ENCODE measurements at places on chromosomes 2 and 18.

- no peak overlapping the region for H3K4me3 ChIP-seq
- H3K27me3 ChIP-seq, result no peaks in the 10 kb centered on the region
- DNase-seq, result no peak
- no peaks in the 10 kb centered on the region for H3K36me3 ChIP-seq
- H3K4me1 ChIP-seq, result no peaks in the 10 kb centered on the region
- H3K27ac ChIP-seq, result no peak overlapping the region
Observed at GRCh38 chr18:23936381-23936958, 78.1 kb upstream of the TTC39C start.

DNA sequence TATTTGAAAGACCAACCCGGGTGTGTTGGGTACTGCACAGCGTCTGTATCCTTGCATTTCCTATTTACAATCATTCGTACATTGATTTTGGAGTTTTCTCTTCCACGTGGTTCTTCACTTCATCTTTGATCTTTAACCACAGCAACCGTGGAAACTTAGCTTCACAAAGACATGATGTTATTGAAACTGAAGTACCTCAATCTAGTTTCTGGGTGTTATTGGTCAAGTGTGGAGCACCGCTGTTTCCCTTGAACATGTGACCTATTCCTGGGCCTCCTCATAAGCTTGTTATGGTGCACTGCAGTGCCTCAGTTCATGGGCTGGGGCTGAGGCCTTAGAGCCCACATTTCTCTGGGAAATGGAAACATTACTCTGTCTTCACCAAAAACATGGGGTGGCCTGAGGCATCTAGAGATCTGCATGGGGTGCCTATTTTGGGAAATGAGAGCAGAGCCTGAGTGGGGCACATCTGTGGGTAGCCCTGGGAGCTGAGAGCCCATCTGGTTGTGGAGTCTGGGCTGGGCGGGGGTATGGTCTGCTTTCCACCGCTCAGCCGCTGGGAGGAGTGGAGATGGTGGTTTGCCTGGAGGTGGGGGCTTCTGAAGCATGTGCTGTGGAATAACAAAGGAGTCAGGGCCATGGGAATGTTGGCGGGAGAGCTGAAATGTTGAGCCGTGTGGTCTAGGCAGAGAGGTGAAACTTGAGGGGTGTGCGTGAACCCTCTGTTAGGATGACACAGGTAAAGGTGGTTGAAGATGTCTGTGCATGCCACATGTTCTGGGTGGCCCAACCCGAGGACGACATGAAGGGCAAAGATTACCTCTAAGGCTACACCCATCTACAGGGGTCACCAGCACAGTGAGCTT is 37.4 kb downstream of the ZNF236 start:
- peaks cover 6% of the 10 kb centered on the region for H3K4me1 ChIP-seq
- H3K27ac ChIP-seq, result no peak overlapping the region
- DNase-seq, result no peak
- H3K4me3 ChIP-seq, result no peak overlapping the region
- peaks cover 34% of the 10 kb centered on the region for H3K36me3 ChIP-seq

- no peak overlapping the region for H3K27ac ChIP-seq
- H3K4me1 ChIP-seq, result no peaks in the 10 kb centered on the region
- no peak overlapping the region for H3K4me3 ChIP-seq
- H3K27me3 ChIP-seq, result no peaks in the 10 kb centered on the region
- H3K36me3 ChIP-seq, result no peaks in the 10 kb centered on the region
Observed at GRCh38 chr2:31031132-31031706, 107.0 kb downstream of the GALNT14 start.

DNA sequence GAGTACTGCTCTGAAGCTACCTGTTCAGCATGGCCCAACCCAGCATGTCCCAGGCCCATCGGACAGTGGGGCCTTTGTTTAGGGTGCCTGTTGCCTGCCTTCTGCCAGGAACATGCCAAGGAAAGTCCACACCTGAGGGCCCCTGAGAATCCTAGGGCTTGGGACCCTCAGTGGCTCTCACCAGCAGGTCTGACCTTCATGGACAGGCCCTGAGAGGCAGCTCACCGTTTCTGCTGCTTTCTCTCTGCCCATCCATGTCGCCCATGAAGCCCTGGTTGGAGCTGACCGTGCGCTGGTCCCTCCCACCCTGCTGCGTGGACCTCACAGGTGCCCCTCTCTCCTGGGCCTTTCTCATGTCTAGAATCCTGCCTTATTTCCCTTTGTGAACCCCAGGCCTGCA is 124.0 kb downstream of the GBX2 start:
- H3K27me3 ChIP-seq, result no peaks in the 10 kb centered on the region
- DNase-seq, result no peak
- H3K27ac ChIP-seq, result no peak overlapping the region
- H3K36me3 ChIP-seq, result peaks cover 24% of the 10 kb centered on the region

- no peaks in the 10 kb centered on the region for H3K36me3 ChIP-seq
- no peaks in the 10 kb centered on the region for H3K4me1 ChIP-seq
- peaks cover 40% of the 10 kb centered on the region for H3K27me3 ChIP-seq
- no peak overlapping the region for H3K4me3 ChIP-seq
Observed at GRCh38 chr2:238817382-238817781, 30.5 kb upstream of the TWIST2 start.

DNA sequence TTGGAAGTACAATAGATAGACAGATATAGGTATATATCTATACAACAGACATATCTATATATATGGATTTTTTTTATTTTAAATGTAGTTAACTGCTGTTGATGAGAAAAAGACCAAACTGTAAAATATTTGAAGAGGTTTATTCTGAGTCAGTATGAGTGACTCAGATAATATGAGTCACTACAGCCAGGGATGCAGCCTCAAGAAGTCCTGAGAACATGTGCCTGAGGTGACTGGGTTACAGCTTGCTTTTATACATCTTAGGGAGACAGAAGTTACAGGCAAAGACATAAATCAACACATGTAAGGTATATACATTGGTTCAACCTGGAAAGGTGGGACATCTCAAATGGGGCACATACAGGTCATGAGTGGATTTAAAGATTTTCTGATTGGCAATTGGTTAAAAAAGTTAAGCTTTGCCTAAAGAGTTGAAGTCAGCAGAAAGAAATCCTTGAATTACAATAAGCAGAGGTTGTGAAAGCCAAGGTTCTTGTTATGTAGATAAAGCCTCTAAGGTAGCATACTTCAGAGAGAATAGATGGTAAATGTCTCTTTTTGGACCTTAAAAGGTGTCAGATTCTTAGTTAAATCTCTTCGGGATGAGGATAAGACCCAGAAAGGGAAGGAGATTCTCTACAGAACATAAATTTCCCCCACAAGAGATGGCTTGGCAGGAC is 149.9 kb downstream of the RBM43 start:
- H3K36me3 ChIP-seq, result no peaks in the 10 kb centered on the region
- H3K27me3 ChIP-seq, result no peaks in the 10 kb centered on the region
- H3K27ac ChIP-seq, result no peak overlapping the region
- H3K4me1 ChIP-seq, result peaks cover 11% of the 10 kb centered on the region

DNA sequence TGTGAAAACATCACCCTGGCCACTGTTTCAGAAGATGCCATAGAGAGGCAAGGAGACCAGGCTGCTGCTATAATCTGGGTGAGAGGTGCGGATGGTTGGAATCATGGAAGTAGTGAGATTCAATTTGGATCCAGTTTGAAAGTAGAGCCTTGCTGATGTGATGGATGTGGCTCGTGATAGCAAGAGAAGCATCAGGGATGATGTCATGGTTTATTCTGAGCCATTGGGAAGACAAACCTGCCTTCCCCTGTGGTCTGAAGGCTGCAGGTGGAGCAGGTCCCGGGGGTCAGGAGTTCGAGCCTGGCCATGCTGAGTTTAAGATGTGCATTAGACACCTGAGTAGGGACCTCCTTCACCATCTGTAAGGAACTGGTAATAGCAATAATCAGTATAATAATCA is 49.6 kb upstream of the CHMP1B start:
- peaks cover 6% of the 10 kb centered on the region for H3K4me1 ChIP-seq
- H3K36me3 ChIP-seq, result no peaks in the 10 kb centered on the region
- DNase-seq, result no peak
- H3K27me3 ChIP-seq, result peaks cover 32% of the 10 kb centered on the region
- H3K4me3 ChIP-seq, result no peak overlapping the region
- H3K27ac ChIP-seq, result no peak overlapping the region

DNA sequence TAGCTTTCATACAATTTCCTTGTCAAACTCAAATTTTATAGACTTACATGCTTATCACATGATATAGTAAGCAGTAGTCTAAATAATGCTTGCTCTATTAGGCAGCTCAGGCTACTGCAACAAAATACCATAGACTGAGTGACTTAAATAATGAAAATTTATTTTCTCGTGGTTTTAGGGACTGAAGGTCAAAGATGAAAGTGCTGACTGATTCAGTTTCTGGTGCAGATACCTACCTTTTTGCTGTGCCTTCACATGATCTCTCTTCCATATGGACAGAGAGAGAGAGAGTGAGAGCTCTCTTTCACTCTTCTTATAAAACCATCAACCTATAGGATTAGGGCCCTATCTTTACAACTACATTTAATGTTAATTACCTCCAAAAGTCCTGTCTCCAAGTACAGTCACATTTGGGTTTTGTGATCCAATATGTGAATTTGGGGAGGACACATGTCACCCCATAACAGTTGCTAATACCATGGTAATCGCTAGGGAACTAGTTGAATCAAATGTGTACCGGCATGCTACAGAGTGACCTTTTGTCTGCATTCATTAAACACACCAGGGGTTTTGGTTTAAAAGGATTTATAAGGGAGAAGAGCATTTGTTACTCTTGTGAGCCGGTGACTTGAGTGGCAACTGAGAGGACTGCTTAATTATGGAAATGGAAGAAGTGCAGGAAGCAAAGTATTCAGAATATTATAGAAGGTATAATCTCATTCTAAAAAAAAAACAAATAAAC is 723.4 kb upstream of the LRRTM4 start:
- H3K4me3 ChIP-seq, result no peak overlapping the region
- H3K36me3 ChIP-seq, result no peaks in the 10 kb centered on the region
- no peak for DNase-seq
- H3K27me3 ChIP-seq, result no peaks in the 10 kb centered on the region
- no peaks in the 10 kb centered on the region for H3K4me1 ChIP-seq
- H3K27ac ChIP-seq, result no peak overlapping the region

GRCh38 chr2:144946263-144946662 is 426.3 kb upstream of the ZEB2 start:
- H3K27ac ChIP-seq, result no peak overlapping the region
- H3K27me3 ChIP-seq, result no peaks in the 10 kb centered on the region
- H3K4me3 ChIP-seq, result no peak overlapping the region
- DNase-seq, result no peak
- H3K4me1 ChIP-seq, result peaks cover 50% of the 10 kb centered on the region

DNA sequence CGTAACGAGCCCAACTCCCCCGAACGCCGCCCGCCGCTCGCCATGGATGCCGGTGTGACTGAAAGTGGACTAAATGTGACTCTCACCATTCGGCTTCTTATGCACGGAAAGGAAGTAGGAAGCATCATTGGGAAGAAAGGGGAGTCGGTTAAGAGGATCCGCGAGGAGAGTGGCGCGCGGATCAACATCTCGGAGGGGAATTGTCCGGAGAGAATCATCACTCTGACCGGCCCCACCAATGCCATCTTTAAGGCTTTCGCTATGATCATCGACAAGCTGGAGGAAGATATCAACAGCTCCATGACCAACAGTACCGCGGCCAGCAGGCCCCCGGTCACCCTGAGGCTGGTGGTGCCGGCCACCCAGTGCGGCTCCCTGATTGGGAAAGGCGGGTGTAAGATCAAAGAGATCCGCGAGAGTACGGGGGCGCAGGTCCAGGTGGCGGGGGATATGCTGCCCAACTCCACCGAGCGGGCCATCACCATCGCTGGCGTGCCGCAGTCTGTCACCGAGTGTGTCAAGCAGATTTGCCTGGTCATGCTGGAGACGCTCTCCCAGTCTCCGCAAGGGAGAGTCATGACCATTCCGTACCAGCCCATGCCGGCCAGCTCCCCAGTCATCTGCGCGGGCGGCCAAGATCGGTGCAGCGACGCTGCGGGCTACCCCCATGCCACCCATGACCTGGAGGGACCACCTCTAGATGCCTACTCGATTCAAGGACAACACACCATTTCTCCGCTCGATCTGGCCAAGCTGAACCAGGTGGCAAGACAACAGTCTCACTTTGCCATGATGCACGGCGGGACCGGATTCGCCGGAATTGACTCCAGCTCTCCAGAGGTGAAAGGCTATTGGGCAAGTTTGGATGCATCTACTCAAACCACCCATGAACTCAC is 673 bp downstream of the PCBP1 start:
- H3K36me3 ChIP-seq, result peaks cover 31% of the 10 kb centered on the region
- no peak for DNase-seq
- H3K27me3 ChIP-seq, result no peaks in the 10 kb centered on the region
- H3K4me1 ChIP-seq, result peaks cover 35% of the 10 kb centered on the region

GRCh38 chr2:216155954-216156353 is 46.8 kb downstream of the XRCC5 start:
- H3K27ac ChIP-seq, result no peak overlapping the region
- H3K27me3 ChIP-seq, result no peaks in the 10 kb centered on the region
- peaks cover 51% of the 10 kb centered on the region for H3K36me3 ChIP-seq
- H3K4me1 ChIP-seq, result peaks cover 14% of the 10 kb centered on the region
- no peak overlapping the region for H3K4me3 ChIP-seq
- no peak for DNase-seq

DNA sequence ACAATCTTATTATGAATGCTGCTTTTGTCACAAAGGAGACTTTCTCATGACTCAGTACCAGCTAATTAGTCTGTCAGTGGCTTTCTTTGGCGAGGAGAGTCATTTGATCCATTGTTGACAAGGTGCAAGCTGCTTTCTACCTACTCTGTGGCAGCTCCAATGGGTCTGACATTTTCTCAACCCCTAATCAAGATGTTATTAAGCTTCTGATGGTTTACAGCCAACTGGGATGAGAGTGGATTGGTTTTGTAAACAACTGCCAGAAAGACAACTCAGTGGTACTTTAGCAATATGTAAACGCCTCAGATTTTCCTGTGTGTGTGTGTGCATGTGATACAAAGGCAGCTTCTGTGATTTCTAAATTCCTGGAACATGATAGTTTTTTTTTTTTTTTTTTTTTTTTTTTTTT is 8.2 kb upstream of the CLIP4 start:
- peaks cover 10% of the 10 kb centered on the region for H3K4me1 ChIP-seq
- H3K36me3 ChIP-seq, result no peaks in the 10 kb centered on the region
- no peak overlapping the region for H3K27ac ChIP-seq
- H3K27me3 ChIP-seq, result no peaks in the 10 kb centered on the region
- H3K4me3 ChIP-seq, result no peak overlapping the region

DNA sequence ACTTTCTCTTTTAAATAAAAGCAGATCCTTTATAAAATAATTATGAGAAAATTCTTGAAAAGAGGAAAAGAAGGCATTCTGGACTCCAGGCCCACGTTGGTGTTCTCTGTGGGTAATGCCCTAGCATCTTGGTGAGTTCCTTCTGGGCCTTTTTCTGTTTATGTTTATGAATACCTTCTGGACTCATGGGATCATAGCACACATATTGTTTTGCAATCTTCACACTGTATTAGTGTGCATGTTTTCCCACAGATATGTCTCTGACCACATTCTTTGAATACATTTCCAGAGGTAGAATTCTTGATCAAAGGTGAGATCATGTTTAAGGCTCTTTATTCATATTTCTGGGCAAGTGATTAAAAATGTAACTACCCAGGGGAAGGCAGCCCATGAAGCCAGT is 15.9 kb downstream of the GLI2 start:
- peaks cover 2% of the 10 kb centered on the region for H3K36me3 ChIP-seq
- H3K4me1 ChIP-seq, result peaks cover 64% of the 10 kb centered on the region
- DNase-seq, result no peak
- no peaks in the 10 kb centered on the region for H3K27me3 ChIP-seq

GRCh38 chr18:68826121-68826520 is 28.2 kb downstream of the CCDC102B start:
- H3K4me1 ChIP-seq, result peaks cover 14% of the 10 kb centered on the region
- peaks cover 8% of the 10 kb centered on the region for H3K36me3 ChIP-seq
- H3K4me3 ChIP-seq, result no peak overlapping the region
- H3K27ac ChIP-seq, result no peak overlapping the region
- H3K27me3 ChIP-seq, result no peaks in the 10 kb centered on the region
- no peak for DNase-seq

GRCh38 chr18:57698571-57699276 is 77.1 kb upstream of the NARS1 start:
- peaks cover 36% of the 10 kb centered on the region for H3K36me3 ChIP-seq
- H3K27me3 ChIP-seq, result no peaks in the 10 kb centered on the region
- no peak for DNase-seq
- H3K4me1 ChIP-seq, result peaks cover 21% of the 10 kb centered on the region
- peak overlapping the region; percentile 95 for H3K27ac ChIP-seq
- no peak overlapping the region for H3K4me3 ChIP-seq

Measured in osteocyte (in vitro differentiated cells).